Upper lobe of right lung (tissue), 1 donor: ENCODE measurements at places on chromosomes 12 and 14. TPM values are rescaled to one million over a fixed set of nuclear protein-coding genes. Genes with fewer than 3 reads are reported as not detected.

GRCh38 chr12:65492998-65493912 is 214.8 kb downstream of the MSRB3 start:
- peaks cover 9% of the 10 kb centered on the region for H3K4me1 ChIP-seq
- no peak overlapping the region for H3K4me3 ChIP-seq
- no peaks in the 10 kb centered on the region for H3K27me3 ChIP-seq
- H3K27ac ChIP-seq = no peak overlapping the region
- DNase-seq = no peak

GRCh38 chr12:2376908-2377657 is 324.3 kb downstream of the CACNA1C start:
- H3K4me3 ChIP-seq = no peak overlapping the region
- no peaks in the 10 kb centered on the region for H3K36me3 ChIP-seq
- DNase-seq = no peak
- no peak overlapping the region for H3K27ac ChIP-seq
- no peaks in the 10 kb centered on the region for H3K27me3 ChIP-seq

DNA sequence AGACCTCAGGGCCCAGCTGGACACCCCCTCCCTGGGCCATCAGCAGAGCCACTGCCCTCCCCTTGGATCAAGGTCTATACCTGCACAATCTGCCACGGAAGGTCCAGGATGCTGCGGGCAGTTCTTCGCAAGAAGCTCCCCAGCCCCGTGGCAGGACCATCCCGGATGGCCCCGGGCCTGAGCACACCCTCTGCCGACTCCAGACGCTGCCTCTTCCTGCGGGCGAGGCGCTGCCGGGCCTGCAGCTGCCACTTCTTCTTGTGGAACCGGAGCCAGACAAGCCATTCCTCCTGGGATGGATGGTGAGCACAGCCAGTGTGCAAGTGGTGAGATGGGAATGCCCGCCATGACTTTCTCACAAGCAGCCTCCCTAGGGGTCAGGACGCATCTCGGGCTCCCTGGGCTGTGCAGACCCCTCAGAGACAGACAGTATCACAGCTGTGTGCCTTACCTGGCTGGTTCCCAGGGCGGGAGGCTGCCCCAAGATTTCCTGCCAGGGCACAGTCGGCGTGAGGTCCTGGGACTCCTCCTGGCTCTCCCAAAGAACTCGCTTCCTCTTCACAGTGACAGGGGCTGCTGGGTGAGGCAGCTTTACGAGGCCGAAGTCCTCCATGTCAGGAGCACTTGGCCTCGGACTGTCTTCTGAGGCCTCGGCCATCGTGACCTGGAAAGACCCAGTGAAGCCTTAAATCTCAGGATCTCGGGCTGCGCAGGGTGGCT is 30.8 kb downstream of the P2RX2 start:
- no peak overlapping the region for H3K4me3 ChIP-seq
- no peaks in the 10 kb centered on the region for H3K4me1 ChIP-seq
- H3K27ac ChIP-seq = no peak overlapping the region
- H3K36me3 ChIP-seq = peaks cover 64% of the 10 kb centered on the region

DNA sequence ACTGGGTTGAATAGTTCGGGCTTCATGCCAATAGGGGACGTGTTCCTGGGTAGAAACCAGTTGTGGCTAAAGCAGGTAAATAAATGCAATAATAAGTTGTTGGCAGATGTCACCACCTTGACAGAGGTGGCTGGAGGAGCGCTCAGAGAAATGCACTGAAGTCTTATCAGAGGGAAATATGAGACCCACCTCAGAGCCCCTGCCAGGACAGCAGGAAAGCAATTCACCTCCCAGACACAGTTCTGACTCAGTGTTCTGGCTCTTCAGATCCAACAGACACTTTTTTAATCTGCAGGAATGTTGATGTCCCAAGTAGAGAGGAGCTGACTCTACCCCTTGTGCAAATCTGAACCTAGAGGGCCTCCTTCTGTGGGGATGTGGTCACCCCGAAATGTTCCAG is 687.1 kb upstream of the FBXO33 start:
- no peaks in the 10 kb centered on the region for H3K4me1 ChIP-seq
- no peak overlapping the region for H3K4me3 ChIP-seq

DNA sequence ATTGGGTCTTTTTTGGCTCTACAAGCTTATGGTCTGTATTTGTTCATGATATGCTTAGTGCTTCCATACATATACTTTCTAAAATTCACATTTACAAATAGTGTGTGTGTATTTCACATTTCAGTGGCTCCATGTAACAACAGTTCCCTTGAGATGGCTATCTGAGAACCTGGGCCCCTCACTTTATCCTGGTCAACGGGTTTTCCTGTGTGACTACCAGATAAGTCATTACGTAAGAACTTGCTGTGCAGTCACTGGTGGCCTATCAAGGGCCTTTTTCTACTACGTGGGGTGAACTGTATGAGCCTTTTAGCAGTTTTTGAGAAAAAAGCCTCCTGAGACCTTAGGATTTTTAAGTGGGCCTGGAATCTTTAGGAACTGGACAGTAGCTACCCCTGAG is 454.1 kb downstream of the PCNX1 start:
- H3K27me3 ChIP-seq = no peaks in the 10 kb centered on the region
- no peaks in the 10 kb centered on the region for H3K36me3 ChIP-seq
- H3K4me3 ChIP-seq = no peak overlapping the region
- H3K4me1 ChIP-seq = peaks cover 32% of the 10 kb centered on the region
- H3K27ac ChIP-seq = no peak overlapping the region

GRCh38 chr12:93570552-93571364 is 1.7 kb upstream of the SOCS2 start:
- no peaks in the 10 kb centered on the region for H3K4me1 ChIP-seq
- peak overlapping the region; percentile 99 for H3K4me3 ChIP-seq
- DNase-seq = peak; percentile 98
- H3K27me3 ChIP-seq = peaks cover 4% of the 10 kb centered on the region
- peak overlapping the region; percentile 85 for H3K27ac ChIP-seq

GRCh38 chr12:40015345-40015744 is 90.5 kb downstream of the SLC2A13 start:
- H3K4me1 ChIP-seq = peaks cover 12% of the 10 kb centered on the region
- H3K36me3 ChIP-seq = no peaks in the 10 kb centered on the region
- no peak overlapping the region for H3K4me3 ChIP-seq
- no peaks in the 10 kb centered on the region for H3K27me3 ChIP-seq

- H3K27me3 ChIP-seq = no peaks in the 10 kb centered on the region
- no peak for DNase-seq
- H3K4me1 ChIP-seq = peaks cover 44% of the 10 kb centered on the region
- peak overlapping the region; percentile 54 for H3K4me3 ChIP-seq
- H3K36me3 ChIP-seq = no peaks in the 10 kb centered on the region
These were observed 134.7 kb downstream of the FGD4 start for GRCh38 chr12:32533971-32534590.

GRCh38 chr12:54984658-54985376 is at the start of gene TESPA1:
TSS of gene TESPA1 (minus strand) at chr12:54984762. CDS start at chr12:54974562, 10,200 bp downstream.
- no peaks in the 10 kb centered on the region for H3K36me3 ChIP-seq
- H3K27ac ChIP-seq = no peak within 1 kb of the TSS
- no peaks in the 10 kb centered on the region for H3K27me3 ChIP-seq
- peak within 1 kb of the TSS; percentile 22 for H3K4me3 ChIP-seq
- peak; percentile 75 for DNase-seq
- H3K4me1 ChIP-seq = no peaks in the 10 kb centered on the region

DNA sequence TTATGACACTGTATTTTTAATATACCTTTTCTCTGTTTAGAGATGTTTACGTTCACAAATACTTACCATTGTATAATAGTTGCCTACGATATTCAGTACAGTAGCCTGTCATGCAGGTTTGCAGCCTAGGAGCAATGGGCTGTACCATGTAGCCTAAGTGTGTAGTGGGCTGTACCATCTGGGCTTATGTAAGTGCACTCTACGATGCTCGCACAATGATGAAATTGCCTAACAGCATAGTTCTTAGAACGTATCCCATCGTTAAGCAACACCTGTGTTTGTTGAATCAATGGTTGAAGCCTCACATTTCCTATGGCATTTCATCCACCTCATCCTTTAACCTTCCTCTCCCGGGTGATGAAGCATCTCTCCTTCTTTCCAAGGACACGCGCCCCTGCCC is 12.5 kb upstream of the EML1 start:
- H3K27ac ChIP-seq = no peak overlapping the region
- H3K4me3 ChIP-seq = no peak overlapping the region
- H3K4me1 ChIP-seq = no peaks in the 10 kb centered on the region

DNA sequence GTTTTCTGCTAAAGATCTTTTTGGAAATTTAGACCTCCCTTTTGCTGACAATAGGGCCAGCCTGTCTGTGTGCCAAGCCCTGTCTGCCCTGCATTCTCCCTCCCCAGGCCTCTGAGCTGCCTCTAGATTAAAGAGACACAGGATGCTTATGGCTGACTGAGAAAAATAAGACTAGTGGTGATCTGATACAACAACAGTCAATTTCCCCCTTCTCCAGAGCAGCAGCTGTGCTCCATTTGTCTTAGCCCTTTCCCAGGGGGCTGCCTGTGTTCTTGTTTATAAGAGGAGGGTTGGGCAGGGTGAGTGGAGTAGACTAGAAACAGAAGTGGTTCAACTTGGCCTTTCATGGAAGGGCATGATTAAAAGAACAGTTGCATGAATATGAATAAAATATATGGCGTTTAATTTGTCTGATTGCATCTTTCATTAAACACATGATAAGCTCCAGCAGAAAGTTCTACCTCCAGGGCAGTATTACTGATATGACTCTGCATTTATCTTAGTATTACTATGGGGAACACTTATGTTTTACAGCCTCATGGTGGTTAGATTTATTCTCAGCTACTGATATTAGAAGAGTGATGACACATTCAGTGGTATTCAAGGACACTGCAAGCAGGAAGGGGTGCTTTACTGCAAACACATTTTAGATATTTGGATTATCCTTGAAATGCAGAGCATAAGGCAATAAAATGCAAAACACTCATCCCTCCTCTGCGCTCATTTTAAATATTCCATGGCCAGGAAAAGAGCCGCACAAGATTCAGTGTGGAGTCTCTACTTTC is 150.2 kb upstream of the CLEC14A start:
- DNase-seq = no peak
- H3K27ac ChIP-seq = no peak overlapping the region
- no peaks in the 10 kb centered on the region for H3K36me3 ChIP-seq
- no peaks in the 10 kb centered on the region for H3K4me1 ChIP-seq
- no peaks in the 10 kb centered on the region for H3K27me3 ChIP-seq
- no peak overlapping the region for H3K4me3 ChIP-seq

GRCh38 chr12:124273630-124274029 is 21.3 kb upstream of the RFLNA start:
- DNase-seq = no peak
- no peak overlapping the region for H3K27ac ChIP-seq
- no peaks in the 10 kb centered on the region for H3K4me1 ChIP-seq
- no peaks in the 10 kb centered on the region for H3K36me3 ChIP-seq
- peaks cover 16% of the 10 kb centered on the region for H3K27me3 ChIP-seq
- no peak overlapping the region for H3K4me3 ChIP-seq

GRCh38 chr14:68230950-68231717 is 411.6 kb downstream of the RAD51B start:
- H3K4me1 ChIP-seq = peaks cover 38% of the 10 kb centered on the region
- H3K27ac ChIP-seq = no peak overlapping the region
- H3K27me3 ChIP-seq = no peaks in the 10 kb centered on the region
- no peak overlapping the region for H3K4me3 ChIP-seq

- no peak for DNase-seq
- H3K4me3 ChIP-seq = no peak overlapping the region
- H3K36me3 ChIP-seq = no peaks in the 10 kb centered on the region
These were observed 148.6 kb downstream of the SLC6A15 start for GRCh38 chr12:84764001-84764400.

GRCh38 chr12:91180582-91181395 is 1.8 kb downstream of the DCN start:
- H3K27ac ChIP-seq = peak overlapping the region; percentile 76
- no peaks in the 10 kb centered on the region for H3K4me1 ChIP-seq

DNA sequence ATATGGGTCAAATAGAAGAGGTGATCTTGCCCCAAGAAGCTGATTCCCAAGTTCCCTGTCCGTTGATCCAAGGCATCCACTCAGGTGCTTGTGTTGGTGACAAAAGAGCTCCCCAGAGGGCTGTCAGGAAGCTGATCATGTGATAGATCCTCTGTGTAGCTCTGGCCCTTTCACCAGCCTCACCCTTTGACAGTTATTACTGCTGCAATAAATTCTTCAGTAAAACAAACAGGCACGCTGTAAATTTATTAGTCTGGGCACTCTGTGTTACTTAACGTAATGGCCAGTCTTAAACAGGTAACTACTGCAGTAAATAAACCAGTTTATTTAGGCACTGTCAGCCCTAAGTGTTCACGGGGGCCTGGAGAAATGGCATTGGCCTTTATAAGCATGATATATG is 473.9 kb downstream of the BCL11B start:
- H3K36me3 ChIP-seq = no peaks in the 10 kb centered on the region
- no peak for DNase-seq
- H3K4me1 ChIP-seq = no peaks in the 10 kb centered on the region
- no peak overlapping the region for H3K27ac ChIP-seq

GRCh38 chr14:37596790-37597472 is 1.5 kb downstream of the TTC6 start:
- peaks cover 89% of the 10 kb centered on the region for H3K27me3 ChIP-seq
- H3K4me3 ChIP-seq = peak overlapping the region; percentile 46
- H3K4me1 ChIP-seq = peaks cover 20% of the 10 kb centered on the region
- no peak overlapping the region for H3K27ac ChIP-seq
- no peak for DNase-seq

GRCh38 chr12:70069221-70070105 is 173.8 kb upstream of the CNOT2 start:
- no peak overlapping the region for H3K27ac ChIP-seq
- no peak for DNase-seq
- no peak overlapping the region for H3K4me3 ChIP-seq
- no peaks in the 10 kb centered on the region for H3K27me3 ChIP-seq
- no peaks in the 10 kb centered on the region for H3K36me3 ChIP-seq
- no peaks in the 10 kb centered on the region for H3K4me1 ChIP-seq

DNA sequence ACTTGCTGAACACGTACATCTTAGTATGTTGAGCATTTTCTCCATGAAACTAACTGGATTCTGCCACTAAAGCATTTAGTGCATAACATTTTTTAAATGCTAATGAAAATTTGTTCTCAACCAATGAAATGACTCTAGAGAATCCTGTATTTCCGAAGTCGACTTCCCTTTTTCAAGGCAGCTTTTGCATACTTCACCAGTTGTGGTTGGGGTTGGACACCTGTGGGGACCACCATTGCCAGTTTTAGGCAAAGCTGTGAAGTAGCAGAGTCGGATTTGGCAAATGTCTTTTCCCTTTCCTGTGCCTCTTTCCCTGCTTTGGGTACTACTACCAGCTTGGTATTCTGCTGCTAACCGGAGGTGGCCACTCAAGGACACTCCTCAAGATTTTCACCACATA is 349.2 kb downstream of the BCAT1 start:
- DNase-seq = no peak
- H3K4me1 ChIP-seq = no peaks in the 10 kb centered on the region
- H3K27me3 ChIP-seq = no peaks in the 10 kb centered on the region
- H3K36me3 ChIP-seq = no peaks in the 10 kb centered on the region
- H3K27ac ChIP-seq = no peak overlapping the region

B3GNT4 gene
- total RNA-seq = 0.46 TPM

OVCH1 gene
- 2.0 TPM for total RNA-seq

LRTM2 gene
- total RNA-seq = not detected

CLEC4D gene
- 1.1 TPM for total RNA-seq

ASB2 gene
- 3.2 TPM for total RNA-seq

LRCOL1 gene
- 1.8 TPM for total RNA-seq

REP15 gene
- total RNA-seq = 4.5 TPM

CMTM5 gene
- 0.96 TPM for total RNA-seq

BDKRB1 gene
- total RNA-seq = not detected

SERPINA10 gene
- not detected for total RNA-seq
